ENCODE measurements at places on chromosomes 11 and 22.
A peak's percentile ranks its signal among the peaks of the same experiment; 100 is the strongest.

DNA sequence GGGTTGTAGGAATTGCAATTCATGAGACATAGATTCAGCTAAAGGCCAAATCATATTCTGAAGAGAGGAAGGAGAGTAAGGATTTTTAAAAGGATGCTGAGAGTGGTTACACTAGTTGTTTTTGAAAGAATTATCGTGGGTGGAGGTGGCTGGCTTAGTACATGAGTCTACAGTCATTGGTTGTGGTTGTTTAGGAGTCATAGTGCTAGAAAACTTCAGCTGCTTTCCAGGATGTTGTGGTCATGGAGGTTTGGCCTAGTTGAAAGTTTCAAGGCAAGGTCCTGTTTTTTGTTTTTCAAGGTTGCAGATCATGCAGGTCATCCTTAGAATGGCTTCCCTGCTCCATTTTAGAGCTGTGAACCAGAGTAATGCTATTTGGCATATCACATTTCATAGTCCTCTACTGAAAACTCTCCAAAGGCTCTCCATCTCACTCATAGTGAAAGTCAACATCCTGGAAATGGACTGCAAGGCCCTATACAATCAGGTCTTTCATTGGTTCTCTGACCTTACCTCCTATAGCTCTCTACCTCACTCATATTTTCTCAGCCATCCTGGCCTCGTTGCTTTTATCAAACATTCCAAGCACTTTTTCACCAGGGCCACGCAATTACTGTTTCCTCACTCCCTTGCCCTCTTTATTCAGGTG, 26.1 kb upstream of the ZBTB44 start:
- DNase-seq: no peak

DNA sequence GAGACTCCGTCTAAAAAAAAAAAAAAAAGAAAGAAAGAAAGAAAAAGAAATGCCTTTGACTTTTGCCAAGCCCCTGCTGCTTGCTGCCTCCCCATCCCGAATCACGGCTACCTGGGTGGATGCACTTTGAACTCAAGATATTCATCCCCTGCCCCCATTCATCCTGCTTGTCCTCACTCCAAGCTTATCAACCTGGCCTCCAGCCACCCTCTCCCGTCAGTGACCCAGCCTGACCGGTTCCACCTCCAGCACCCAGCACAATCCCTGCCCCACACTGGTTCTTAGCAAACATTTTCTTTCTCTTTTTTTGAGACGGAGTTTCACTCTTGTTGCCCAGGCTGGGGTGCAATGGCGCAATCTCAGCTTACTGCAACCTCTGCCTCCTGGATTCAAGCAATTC, 44.4 kb downstream of the CYTH4 start:
- DNase-seq: no peak

DNA sequence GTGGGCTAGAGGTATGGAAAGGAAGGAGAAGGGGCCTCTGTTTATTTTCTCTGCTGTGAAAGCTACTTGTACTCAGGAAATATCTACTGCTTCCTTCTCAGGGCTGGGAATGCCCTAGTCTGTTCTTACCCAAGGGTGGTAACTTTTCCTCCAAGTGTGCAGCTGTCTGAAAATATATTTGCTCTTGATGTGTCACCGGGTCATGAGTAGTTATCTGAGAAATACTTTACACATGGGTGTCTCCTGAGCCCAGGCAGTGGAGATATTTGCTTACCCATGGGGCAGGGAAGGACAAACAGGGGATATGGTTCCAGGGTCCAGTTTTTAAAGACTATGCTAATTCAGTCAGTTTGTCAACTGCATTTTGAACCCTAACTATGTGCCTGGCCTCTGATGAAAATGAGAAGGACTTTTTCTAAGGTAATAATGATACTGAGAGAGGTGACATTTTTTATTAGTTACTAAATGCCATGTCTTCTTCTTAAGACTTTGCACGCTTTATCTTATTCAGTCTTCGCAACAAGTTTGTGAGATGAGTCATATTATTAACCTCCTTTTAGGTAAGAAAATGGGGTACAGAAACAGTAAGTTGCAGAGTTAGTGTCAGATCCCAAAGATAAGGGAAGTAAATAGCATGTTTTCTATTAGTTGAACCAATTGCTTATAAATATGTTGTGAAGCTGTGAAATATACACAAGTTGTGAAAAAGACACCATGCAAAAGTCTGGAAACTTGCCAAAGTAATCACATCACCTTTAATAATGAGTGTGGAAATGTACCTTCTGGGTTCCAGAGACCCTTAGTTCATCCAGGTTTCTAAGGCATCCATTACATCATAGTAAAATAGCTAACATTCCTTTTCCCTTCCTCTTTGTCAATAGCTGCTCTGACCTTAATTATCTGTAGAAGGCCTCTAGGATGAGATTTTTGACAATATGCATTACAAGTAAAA, 22.9 kb downstream of the SYTL2 start:
- DNase-seq: no peak

GRCh38 chr11:13721760-13722159, 53.3 kb downstream of the FAR1 start:
- no peak for DNase-seq

GRCh38 chr11:125902277-125902926, 604 bp downstream of the PUS3 start:
- DNase-seq: peak; percentile 4

- peak; percentile 33 for DNase-seq
Measured at GRCh38 chr11:57566005-57566904, 1.2 kb downstream of the UBE2L6 start.

- no peak for DNase-seq
Measured at GRCh38 chr11:131495423-131495822, 125.0 kb downstream of the NTM start.

- DNase-seq: no peak
Measured at GRCh38 chr22:37627545-37627944, 11.9 kb upstream of the SH3BP1 start.

- no peak for DNase-seq
Measured at GRCh38 chr11:125583496-125583895, 9.2 kb upstream of the STT3A start.

GRCh38 chr11:3160252-3161031, 4.7 kb downstream of the OSBPL5 start:
- peak; percentile 45 for DNase-seq

DNA sequence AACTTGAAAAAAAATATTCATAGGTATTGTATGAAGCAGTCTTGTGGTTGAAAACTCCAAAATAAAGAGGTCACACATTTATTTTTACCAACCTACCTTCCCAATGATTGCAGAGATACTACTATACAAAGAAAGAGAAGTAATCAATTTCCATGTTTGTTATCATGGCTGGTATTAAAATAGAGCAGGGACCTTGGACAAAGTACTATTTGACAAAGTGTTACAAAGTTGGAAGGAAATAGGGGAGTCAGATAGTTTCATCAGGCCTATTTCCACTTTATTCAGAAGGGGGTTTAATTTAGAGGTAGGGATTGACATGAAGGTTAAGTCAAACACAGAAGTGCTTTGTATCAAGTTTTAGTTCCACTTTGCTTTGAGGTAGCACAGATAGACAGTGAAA, 34.4 kb upstream of the KIRREL3 start:
- no peak for DNase-seq

- DNase-seq: peak; percentile 73
Measured at GRCh38 chr11:126284829-126285228, 1.9 kb downstream of the TIRAP start.

All from RWPE1 (cell line).